ENCODE measurements at places on chromosomes 1 and 21.
A peak's percentile ranks its signal among the peaks of the same experiment; 100 is the strongest.

- peak; percentile 18 for DNase-seq
These were observed 17.7 kb downstream of the CD1E start for GRCh38 chr1:158371188-158371953.

GRCh38 chr1:85605484-85606413 lies 25.2 kb downstream of the CCN1 start:
- DNase-seq, result no peak

DNA sequence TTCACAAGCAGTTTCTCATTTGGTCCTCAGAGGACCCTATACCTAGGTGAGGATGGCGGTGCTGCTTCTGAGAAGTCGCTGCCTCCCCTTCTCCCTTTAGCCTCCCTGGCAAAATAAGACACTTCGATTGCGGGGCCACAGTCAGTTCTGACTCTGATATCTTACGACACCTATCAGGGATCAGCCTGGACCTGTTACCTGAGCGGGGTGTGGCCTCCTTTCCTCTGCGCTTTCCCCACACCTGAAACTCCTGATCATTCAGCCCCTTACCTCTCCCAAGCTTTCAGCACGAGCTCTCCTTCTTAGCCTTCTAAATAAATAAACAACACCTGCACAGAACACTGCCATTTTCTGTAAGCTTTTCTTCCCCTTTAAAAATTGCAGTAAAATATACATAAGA lies 24.6 kb upstream of the GPR137B start:
- DNase-seq, result no peak

DNA sequence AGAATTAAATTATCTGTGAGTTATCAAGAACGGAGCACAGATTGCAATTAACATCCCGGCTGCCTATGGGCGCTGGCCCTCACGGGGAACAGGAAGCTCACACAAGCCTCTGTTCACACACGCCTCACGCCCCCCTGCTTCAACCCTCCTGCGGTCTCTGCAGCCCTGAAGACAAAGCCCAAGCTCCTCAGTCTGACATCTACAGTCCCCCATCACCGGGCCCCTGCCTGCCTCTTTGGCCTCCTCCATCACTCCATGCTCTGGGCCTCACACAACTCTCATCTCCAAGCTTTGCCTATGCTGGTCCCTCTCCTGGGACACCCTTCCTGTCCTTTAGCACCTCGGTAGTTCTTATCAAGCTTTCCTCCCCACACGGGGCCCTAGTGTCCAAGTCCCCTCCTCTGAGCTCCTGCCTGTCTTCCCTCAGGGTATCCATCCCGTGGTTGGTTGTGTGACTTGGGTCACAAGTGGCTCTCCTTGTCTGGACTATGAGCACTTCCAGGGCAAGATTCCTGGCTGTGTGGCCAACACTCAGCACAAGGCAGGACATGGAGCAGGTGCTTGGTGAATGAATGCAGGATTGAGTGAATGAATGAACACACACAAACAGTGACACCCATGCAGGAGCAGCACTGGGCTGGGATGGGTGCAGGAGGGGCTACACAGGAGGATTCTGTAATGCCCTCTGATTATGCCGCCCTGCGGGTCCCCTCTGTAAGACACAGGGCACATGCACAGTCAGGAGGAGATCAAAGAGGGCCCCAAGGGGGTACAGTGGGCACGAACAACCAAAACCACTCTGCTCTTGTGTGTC lies 116.1 kb downstream of the DMRTB1 start:
- DNase-seq, result no peak

DNA sequence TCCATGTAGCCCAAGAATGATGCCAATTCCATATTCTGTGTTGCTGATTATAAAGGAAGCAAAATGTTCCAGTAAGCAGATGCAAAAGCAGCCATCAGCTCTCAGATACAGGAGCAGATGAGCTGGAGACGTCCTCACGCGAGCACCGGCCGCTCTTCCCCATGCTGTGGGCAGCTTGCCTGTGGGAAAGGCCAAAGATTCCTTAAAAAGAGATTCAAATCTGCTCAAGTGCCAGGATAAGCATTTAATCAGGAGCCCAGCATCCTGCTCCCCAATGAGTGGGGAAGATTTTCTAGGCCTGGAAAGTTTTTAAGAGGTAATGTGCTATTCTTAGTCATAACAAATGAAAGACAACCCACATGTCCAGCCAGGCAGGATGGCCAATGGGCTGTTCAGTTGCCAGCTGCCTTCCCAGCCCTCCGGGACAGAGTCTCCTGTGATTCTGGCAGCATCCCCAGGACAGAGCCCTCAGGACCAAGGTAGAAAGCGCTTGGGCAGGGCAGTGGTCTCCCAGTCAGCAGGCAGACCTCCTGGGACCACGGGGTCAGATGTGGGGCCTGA lies 108.2 kb upstream of the TMPRSS2 start:
- DNase-seq, result no peak

DNA sequence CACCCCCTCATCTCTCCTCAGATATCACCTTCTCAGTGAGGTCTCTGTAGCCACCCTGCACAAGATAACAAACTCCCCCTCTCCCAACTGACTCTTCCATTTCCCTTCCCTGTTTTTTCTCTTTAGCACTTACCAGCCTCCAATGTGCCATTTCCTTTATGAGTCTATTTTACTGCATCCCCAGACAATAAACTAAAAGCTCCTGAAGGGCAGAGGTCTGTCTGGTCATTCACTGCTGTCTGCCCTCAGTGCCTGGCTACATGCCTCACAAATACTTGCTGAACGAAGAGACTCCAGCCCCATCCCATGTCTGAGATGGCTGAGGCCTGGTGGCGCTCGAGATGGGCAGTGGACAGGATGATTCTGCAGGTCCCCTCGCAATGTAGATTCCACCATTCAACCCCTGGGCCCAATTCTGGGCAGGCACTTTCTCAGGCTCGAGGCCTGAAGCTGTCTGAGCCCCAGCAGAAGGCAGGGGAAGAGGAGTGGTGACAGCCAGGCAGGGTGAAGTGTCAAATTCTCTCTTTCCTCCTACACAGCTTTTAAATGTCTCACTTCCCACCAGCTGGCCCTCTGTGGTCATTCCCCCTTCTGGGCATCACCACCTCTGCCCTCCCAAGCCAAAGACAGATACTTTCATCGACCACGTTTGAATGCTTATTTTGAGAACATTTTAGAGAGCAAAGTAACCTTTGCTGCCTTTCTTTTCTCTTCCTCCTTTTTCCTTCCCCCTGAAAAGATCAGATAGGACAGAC lies 6.6 kb downstream of the LRRN2 start:
- no peak for DNase-seq

- no peak for DNase-seq
These were observed 4.3 kb downstream of the OSBPL9 start for GRCh38 chr1:51621161-51621560.

GRCh38 chr1:1862905-1863547 lies 27.9 kb downstream of the GNB1 start:
- no peak for DNase-seq

GRCh38 chr1:235857756-235858155 lies 8.9 kb downstream of the LYST start:
- DNase-seq, result no peak

DNA sequence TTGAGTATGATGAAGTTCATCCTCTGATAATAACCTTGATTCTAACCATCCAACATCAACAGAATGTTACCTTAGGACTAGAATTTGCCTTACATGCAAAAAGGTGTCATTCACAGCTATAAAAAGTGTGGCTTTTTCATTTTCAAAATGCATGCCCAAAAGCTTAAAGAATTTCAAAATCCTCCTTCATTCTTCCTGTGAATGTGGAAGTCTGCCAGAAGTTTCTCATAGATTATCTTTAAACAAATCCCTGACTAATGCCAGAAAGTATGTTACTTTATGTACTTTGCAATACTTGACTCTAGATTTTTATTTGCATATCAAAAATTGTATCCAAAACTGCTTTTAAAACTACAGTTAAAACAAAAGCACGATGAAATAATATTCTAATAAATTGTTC lies 270.6 kb upstream of the ZRANB2 start:
- DNase-seq, result no peak

- no peak for DNase-seq
These were observed 54.1 kb downstream of the DSCAM start for GRCh38 chr21:40792691-40793456.

- no peak for DNase-seq
These were observed 155.9 kb upstream of the NEGR1 start for GRCh38 chr1:72438270-72438669.

- DNase-seq, result no peak
These were observed 44.8 kb downstream of the ACP6 start for GRCh38 chr1:147625362-147625995.

DNA sequence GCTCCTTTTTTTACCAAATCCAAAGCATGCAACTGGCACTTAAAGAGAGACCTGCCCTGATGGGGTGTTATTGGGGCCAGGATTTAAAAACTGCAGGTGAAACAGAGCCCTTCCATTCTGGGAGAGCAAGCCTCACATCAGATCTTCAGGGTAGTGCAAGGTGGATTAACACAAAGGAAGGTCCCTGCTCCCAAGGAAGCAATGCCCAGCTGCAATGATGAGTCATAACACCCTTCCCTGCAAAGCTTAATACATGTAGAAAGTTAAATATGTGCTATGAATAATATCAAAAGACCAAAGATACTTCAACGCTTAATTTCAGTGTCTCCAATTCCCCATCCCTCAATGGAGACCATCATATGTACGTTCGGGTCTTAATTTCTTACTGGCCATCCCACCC lies 508.0 kb downstream of the OMA1 start:
- DNase-seq, result no peak

- no peak for DNase-seq
These were observed 2.1 kb downstream of the MYOM3 start for GRCh38 chr1:24109686-24110475.

- no peak for DNase-seq
These were observed 14.3 kb downstream of the GMEB1 start for GRCh38 chr1:28682840-28683239.

GRCh38 chr1:34019741-34020552 lies 145.1 kb downstream of the CSMD2 start:
- no peak for DNase-seq

DNA sequence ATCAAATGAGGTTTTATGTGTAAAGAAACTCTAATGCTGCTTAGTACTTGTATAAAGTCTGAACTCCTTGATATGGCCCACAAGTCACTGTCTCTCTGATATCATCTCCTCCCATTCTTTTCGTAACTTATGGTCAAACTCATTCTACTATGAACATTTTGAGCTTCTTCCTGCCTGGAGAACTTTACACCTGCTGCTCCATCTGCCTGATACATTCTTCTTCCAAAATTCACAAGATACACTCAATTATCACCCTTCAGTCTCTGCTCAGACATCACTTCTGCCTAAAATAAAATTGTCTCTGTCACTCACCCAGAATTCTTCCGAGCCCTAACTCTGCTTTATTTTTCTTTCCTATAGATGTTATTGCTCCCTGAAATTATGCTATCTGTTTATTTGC lies 192.8 kb upstream of the LYPLAL1 start:
- DNase-seq, result no peak

- DNase-seq, result no peak
These were observed 21.1 kb downstream of the C1orf115 start for GRCh38 chr1:220711056-220711809.

DNA sequence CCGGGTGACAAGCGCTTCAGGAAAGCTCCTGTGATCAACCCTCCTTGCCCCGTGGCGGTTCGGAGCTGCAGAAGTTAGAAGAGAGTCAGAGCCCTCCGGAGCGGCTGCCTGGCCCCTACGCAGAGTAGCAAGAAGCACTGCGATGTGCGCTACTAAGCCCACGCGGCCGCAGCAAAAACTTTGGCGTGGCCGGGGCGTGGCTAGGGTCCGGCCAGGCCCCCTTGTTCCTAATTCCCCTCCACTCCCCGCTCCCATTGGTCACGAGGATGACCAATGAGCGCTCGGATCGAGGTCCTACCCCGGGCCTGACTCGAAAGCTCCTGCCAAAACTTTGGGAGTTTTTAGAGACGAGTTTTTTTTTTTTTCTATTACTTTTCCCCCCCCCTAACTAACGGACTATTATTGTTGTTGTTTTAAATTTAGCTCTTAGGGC lies at the start of gene HLX:
HLX (plus strand) TSS at position 368 of the 433 bp plus-strand sequence. CDS start 415 bp downstream, outside the sequence.
- DNase-seq, result no peak

DNA sequence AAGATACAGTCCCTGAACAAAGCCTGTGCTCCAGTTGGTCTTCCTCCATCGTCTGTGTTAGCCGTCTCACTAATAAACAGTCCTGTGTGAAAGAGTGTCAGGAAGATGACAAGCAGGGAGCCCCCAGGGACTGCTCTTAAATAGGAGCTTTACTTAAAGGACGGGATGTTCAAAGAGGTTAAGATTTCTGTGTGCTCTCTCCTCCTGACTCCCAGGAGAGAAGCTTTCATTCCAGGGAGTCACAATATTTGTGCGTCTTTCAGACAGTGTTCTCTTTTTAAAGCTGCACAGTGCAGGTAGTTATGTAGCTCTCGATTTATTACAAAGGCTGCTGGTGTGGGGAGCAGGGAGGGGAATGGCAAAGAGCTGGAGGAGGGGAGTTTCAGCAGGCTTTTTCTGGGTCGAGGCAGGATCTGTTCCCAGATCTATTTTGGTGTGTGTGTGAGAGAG lies 43.5 kb downstream of the STYXL2 start:
- DNase-seq, result no peak

DNA sequence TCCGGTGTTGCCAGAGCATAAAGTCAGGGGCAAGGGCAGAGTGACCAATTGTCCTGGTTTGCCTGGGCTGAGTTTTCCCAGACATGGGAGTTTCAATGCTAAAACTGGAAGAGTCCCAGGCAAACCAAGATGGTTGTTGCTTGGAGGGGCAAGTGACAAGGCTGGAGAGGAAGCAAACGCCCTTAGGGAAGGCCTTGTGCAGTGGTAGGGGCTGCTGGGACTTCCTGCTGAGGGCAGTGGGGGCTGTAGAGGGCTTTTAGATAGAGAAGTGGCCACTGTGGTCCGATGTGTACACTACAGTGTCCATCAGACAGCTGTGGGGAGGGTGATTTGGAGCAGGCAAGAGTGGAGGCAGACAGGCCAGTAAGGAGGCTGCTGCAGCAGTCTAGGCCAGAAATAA lies 7.0 kb upstream of the CELA2A start:
- no peak for DNase-seq

GRCh38 chr1:6523566-6523965 lies 30.7 kb downstream of the NOL9 start:
- DNase-seq, result no peak

- DNase-seq, result no peak
These were observed 36.8 kb downstream of the HENMT1 start for GRCh38 chr1:108624069-108624468.

- DNase-seq, result peak; percentile 12
These were observed 51.1 kb upstream of the CFHR3 start for GRCh38 chr1:196723325-196724185.

- DNase-seq, result no peak
These were observed 98.2 kb upstream of the LMO4 start for GRCh38 chr1:87230501-87230900.

GRCh38 chr1:200438911-200439310 lies 29.1 kb upstream of the ZNF281 start:
- no peak for DNase-seq

DNA sequence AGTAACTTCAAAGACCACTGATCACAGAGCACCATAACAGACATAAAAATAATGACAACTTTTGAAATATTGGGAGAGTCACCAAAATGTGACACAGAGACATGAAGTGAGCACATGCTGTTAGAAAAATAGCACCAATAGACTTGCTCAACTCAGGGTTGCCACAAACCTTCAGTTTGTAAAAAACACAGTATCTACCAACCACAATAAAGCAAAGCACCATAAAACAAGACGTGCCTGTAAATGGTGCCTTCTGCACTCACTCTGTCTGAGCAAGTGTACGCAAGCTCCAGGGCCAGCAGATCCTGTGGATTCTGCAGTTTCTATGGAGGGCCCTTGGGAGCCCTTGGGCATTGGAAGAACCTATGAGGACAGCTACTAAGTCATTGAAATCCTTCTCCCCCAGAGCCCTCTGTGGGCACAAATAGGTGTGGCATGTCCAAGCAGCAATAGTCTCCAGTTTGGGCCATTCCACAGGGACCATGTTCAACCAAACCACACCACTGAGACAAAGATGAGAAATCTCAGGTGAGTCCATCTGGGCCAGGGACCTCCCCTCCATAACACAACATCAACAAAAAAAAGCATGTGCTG lies 116.9 kb upstream of the RAB4A start:
- DNase-seq, result no peak

Measured in stimulated activated CD4-positive, alpha-beta T cell treated with anti-CD3 and anti-CD28 coated beads, Interleukin-12 subunit alpha, Interleukin-12 subunit beta, amount 100 ng/mL, for 48 hours (primary cell).